ENCODE measurements at places on chromosomes 7 and 10.

DNA sequence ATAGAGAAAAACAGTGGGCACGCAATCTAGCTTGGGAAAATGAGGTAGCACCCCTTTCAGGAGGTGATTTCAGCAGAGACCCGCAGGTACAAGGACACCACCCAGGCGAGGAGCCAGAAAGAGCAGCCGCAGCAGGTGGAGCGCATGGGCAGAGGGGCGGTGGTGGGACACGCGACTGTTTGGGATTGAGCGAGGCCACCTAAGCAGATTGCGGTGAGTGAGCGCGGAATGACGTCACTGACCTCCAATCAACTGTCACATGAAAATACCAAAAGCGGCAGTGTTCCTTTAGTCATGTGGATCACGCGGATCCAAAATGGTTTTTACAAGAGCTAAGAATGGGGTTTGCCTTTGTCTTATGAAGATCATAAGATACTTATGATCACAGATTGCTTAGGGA lies 40.2 kb upstream of the SLC26A3 start:
- no peak for DNase-seq

DNA sequence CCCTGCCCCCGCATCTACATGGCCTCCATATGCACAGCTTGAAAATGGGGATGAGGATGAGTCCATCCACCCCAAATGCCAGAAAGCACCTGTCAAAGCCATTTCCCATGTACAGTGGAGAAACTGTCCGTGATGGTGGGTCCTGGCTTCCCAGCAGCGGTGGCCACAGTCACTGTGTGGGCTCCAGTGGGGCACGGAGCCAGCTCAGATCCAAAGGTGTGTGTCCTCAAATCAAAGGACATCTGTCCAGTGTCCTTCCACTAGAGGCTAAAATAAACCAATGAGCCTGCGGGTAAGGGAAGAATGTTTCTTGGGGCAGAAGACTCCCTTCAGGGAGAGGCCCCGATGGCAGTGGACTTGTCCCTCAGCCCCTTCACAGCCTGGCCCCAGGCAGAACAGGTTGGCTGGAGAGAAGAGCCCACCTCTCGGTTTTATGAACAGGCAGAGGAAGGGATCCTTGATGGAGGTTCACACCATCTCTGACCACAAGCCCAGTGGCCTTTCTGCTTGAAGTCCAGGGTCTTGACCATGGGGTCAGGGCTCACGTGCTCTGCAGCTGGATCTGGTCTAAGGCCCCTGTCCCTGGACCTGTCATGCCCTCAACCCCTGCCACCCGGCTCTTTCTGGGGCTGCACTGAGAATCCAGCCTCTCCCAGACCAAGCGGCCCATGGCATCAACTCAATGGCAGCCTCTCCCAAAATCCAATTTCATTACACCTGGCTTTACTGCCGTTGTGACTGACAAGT lies 106.9 kb downstream of the TCERG1L start:
- DNase-seq, result no peak

GRCh38 chr10:119893074-119893473 lies 544 bp downstream of the SEC23IP start:
- no peak for DNase-seq

GRCh38 chr10:53771701-53772100 lies 999.1 kb upstream of the MBL2 start:
- DNase-seq, result no peak

- DNase-seq, result no peak
Measured at GRCh38 chr7:42932811-42933591, 825 bp downstream of the MRPL32 start.

DNA sequence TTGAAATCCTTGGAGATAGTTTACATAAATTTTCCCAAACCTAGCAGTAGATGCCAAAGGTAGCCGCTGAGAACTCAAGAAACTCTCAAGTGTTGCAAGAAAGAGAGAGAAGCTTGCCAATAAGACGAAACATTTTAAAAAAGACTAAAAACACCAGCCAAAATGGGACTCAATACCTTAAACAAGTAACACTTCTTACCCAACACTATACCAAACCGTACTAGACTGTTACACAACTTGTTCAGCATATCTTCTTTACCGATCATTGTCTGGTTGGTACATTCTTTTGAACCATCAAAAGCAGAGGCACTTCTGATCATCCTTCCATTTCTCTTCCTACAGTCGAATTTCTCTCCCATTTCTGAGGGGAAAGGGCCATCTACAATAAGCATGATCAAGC lies 4.8 kb upstream of the PTPN12 start:
- no peak for DNase-seq

GRCh38 chr10:126511917-126512479 lies 123.7 kb upstream of the ADAM12 start:
- no peak for DNase-seq

GRCh38 chr10:110207011-110207804 lies at the start of gene MXI1:
MXI1 (plus strand) TSS chr10:110207605; CDS start chr10:110207809, 204 bp downstream.
- peak; percentile 83 for DNase-seq

- peak; percentile 24 for DNase-seq
Measured at GRCh38 chr7:46035166-46035565, 114.1 kb upstream of the IGFBP3 start.

- no peak for DNase-seq
Measured at GRCh38 chr10:75089634-75090033, 21.8 kb upstream of the SAMD8 start.

- DNase-seq, result peak; percentile 96
Measured at GRCh38 chr7:28037220-28038010, 143.2 kb downstream of the JAZF1 start.

DNA sequence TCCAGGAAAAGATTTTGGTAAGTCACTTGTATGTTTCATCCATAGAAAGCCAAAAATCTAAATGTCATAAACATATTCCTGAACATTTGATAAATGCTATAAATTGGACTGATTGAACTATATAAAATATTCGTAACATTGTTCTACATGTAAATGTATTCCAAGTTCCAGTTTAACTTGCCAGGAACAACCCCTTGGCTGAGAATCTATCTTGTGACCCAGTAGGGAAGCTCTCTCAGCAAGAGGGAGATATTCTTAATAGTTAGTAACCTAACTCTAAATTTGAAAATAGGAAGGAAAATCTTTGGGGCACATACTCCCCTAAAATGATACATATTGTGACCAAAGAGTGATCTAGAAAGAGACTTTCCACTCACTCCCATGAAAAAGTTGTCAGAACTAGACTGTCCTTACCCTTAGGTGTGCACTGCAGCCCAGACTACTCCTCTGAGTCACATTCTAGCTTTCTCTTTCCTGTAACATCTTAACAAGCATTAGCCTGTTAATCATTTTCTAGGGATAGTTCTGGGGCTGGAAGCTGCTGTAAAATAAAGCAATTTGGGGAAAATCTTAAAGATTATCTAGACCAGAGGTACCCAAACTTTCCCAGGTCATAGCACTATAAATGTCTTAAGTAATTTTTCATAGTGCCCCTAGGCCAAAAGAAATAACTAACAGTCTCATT lies 73.7 kb upstream of the SKAP2 start:
- DNase-seq, result no peak

DNA sequence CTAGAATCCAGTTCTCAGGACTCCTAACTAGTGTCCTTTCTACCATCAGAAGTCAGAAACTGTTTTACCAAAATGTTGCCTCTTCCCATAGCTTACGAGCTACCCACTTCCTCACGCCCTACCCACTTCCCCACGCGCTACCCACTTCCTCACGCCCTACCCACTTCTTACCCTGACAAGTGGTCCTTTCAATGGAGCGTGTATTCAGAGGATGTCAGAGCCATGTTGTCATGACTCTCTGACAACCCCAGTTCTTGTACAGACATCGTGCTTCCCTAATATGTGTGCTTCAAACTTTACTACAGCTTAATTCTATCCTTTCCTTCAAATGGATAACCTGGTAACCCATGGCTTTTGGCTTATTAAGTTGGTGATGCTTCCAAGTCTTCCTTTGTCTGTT lies 84.8 kb upstream of the PHF14 start:
- DNase-seq, result no peak

- no peak for DNase-seq
Measured at GRCh38 chr10:72001033-72001395, 36.8 kb downstream of the CHST3 start.

GRCh38 chr7:102205915-102206314 lies 80.8 kb upstream of the SH2B2 start:
- no peak for DNase-seq

GRCh38 chr7:16721541-16721940 lies 32.0 kb upstream of the TSPAN13 start:
- no peak for DNase-seq

DNA sequence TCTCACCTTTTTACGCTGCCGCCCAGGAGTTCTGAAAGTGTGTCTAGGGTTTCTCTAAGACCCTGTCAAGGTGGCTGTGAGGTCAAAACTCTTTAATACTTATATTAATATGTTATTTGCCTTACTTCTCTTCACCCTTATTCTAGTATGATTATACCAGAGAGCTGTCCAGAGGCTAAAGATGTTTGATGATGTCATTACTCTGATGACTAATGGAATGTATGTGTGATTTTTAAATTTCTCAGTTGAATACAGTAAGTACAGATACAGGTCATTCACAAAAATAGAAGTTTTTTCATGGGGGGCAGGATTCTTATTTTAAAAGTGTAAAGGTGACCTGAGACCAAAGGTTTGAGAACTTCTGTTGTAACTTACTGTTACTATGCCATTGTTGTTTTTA lies 150.6 kb upstream of the FOXP2 start:
- peak; percentile 1 for DNase-seq

GRCh38 chr10:29646960-29647461 lies 12.2 kb upstream of the SVIL start:
- DNase-seq, result no peak

All from mammary epithelial cell (primary cell).